Right renal pelvis (tissue), 4 donors: ENCODE measurements at places on chromosomes 3 and 15. TPM values are rescaled to one million over a fixed set of nuclear protein-coding genes. Genes with fewer than 3 reads are reported as not detected.

The PPP1R14D gene
- 0.61 TPM for polyA plus RNA-seq

The EPHA3 gene
- 6.0 TPM for polyA plus RNA-seq

The GOLGA8S gene
- 1.1 TPM for polyA plus RNA-seq

The SUSD5 gene
- 5.6 TPM for polyA plus RNA-seq

The ACP3 gene
- 75.6 TPM for polyA plus RNA-seq

The DGKG gene
- polyA plus RNA-seq: 0.76 TPM

The MTHFS gene
- 44.7 TPM for polyA plus RNA-seq

The CHL1 gene
- 13.7 TPM for polyA plus RNA-seq

The EFCC1 gene
- polyA plus RNA-seq: 3.0 TPM

The LSAMP gene
- polyA plus RNA-seq: 16.7 TPM

The MCTP2 gene
- polyA plus RNA-seq: 18.4 TPM

The SHC4 gene
- 3.5 TPM for polyA plus RNA-seq

The NANOGP8 gene
- polyA plus RNA-seq: 0.16 TPM
